Naive thymus-derived CD8-positive, alpha-beta T cell (primary cell): ENCODE measurements at places on chromosomes 3 and 15.

DNA sequence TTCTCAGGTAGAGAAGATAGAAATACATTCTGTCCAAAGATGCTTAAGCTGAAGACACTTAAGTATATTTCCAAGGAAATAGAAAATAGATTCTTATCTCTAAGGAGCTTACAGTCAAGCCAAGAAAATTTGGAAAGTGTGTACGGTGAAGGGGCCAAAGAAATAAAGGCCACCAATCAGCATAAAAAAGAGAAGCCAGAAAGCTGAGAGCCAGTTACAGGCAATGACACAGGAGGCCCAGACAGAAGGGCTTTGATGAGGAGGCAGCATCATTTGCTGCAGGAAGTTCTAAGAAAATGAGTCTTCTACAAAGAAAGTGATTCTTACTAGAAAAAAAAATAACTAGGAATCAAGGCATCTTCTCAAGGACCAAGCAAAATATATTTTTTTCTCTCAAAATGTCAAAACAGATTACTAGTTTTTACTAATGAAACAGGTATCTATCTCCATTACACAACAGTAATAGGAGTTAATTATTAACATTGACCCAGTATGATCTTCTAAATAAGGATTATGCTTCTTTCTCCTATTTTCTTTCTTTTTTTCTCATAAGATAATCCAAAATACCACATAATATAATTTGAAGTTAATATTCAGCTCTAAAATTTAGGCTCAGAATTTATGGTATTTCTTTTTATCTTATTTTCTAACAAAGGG lies 82.1 kb upstream of the PHLDB2 start:
- no peak overlapping the region for H3K27ac ChIP-seq
- H3K36me3 ChIP-seq, result no peaks in the 10 kb centered on the region
- H3K27me3 ChIP-seq, result no peaks in the 10 kb centered on the region
- no peaks in the 10 kb centered on the region for H3K4me1 ChIP-seq

DNA sequence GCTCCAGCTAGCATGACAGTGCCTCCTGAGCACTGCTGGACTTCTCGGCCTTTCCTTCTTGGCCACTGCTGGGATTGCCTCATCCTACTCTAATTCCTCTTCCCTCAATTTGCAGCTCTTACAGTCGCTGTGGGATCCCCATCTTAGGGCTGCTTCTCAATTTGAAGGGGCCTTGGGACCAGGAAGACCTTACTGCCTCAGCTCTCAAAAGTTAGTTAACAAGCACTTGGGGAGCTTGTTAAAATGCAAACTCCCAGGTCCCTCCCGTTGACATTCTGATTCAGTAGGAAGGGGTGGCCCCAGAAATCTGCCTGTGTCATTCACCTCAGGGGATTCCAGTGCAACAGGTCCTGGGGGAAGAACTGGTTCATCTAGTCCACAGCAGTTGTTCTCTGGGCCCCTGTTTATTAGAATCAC lies 14.8 kb downstream of the BDH1 start:
- H3K4me3 ChIP-seq, result no peak overlapping the region
- no peaks in the 10 kb centered on the region for H3K27me3 ChIP-seq
- H3K27ac ChIP-seq, result no peak overlapping the region

DNA sequence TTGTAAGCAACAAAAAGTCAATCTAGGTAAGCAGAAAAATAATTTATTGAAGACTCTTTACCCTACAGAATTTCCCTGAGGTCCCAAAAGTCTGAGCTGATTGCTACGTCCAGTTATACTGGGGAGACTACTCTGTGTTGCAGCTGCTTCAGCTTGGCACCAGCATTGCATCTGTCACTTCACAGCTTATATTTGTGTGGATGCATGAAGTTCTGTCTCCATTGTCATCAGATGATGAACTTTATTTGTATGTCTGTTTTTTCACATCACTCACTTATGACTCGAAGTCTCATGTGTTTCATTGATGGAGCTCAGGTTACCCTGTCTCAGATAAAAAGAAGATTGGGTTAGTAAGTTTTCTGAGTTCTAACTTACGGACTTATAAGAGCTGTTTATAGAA lies 75.3 kb upstream of the LRRFIP2 start:
- DNase-seq, result no peak
- H3K27ac ChIP-seq, result no peak overlapping the region
- peaks cover 39% of the 10 kb centered on the region for H3K36me3 ChIP-seq
- H3K4me3 ChIP-seq, result no peak overlapping the region
- H3K27me3 ChIP-seq, result no peaks in the 10 kb centered on the region
- H3K4me1 ChIP-seq, result peaks cover 63% of the 10 kb centered on the region

DNA sequence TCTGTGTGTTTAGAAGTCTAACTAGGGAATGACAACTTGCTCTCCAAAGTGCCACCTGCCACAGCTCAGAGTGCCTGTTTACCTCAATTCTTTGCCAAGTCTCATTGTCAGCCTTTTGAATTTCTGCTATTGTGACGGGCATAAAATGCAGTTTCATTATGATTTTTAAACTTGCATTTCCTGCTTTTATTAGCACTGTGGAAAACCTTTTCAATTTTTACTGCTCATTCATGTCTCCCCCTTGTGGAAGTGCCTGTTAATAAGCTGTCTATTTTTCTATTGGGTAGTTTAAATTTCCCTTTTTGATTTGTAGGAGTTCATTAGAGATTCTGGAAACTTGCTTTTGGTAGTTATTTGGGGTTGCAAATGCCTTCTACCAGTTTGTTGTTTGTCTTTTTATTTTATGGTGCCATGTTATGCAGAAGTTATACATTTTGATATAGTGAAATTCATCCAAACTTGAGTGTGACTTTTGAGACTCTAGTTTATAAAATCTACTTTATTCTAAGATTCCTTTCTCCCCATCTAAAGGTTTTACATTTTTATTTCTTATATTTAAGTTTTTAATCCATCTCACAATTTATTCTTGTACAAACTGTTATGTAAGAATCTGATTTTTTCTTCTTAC lies 53.9 kb upstream of the FRMD4B start:
- no peak for DNase-seq
- no peaks in the 10 kb centered on the region for H3K4me1 ChIP-seq
- no peak overlapping the region for H3K27ac ChIP-seq

GRCh38 chr3:159029306-159030026 lies 227.6 kb downstream of the MFSD1 start:
- no peak for DNase-seq
- no peaks in the 10 kb centered on the region for H3K36me3 ChIP-seq
- H3K4me3 ChIP-seq, result no peak overlapping the region
- H3K27me3 ChIP-seq, result no peaks in the 10 kb centered on the region

GRCh38 chr3:136281966-136282520 lies 31.9 kb downstream of the PCCB start:
- H3K4me1 ChIP-seq, result peaks cover 8% of the 10 kb centered on the region
- DNase-seq, result no peak
- no peaks in the 10 kb centered on the region for H3K27me3 ChIP-seq
- peaks cover 65% of the 10 kb centered on the region for H3K36me3 ChIP-seq
- H3K4me3 ChIP-seq, result no peak overlapping the region

DNA sequence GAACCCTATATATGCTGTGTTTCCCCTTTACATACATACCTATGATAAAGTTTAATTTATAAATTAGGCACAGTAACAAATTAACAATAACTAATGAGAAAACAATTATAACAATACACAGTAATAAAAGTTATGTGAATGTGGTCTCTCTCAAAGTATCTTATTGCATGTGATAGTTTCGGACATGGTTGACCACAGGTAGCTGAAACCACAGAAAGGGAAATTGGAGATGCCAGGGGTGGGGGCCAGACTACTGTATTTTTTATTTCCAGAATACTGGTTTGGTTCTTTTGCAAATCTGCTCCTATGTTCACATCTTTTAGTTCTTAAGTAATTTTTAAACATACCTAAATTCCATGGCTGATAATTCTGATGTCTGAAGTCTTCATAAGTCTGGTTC lies 40.7 kb downstream of the PTH1R start:
- H3K27me3 ChIP-seq, result no peaks in the 10 kb centered on the region
- no peak overlapping the region for H3K4me3 ChIP-seq
- peaks cover 61% of the 10 kb centered on the region for H3K36me3 ChIP-seq
- DNase-seq, result no peak
- H3K27ac ChIP-seq, result no peak overlapping the region
- H3K4me1 ChIP-seq, result peaks cover 11% of the 10 kb centered on the region

- no peaks in the 10 kb centered on the region for H3K4me1 ChIP-seq
- no peak overlapping the region for H3K4me3 ChIP-seq
- no peak overlapping the region for H3K27ac ChIP-seq
- no peaks in the 10 kb centered on the region for H3K27me3 ChIP-seq
These were observed 32.8 kb upstream of the SFMBT1 start for GRCh38 chr3:53078656-53079055.

DNA sequence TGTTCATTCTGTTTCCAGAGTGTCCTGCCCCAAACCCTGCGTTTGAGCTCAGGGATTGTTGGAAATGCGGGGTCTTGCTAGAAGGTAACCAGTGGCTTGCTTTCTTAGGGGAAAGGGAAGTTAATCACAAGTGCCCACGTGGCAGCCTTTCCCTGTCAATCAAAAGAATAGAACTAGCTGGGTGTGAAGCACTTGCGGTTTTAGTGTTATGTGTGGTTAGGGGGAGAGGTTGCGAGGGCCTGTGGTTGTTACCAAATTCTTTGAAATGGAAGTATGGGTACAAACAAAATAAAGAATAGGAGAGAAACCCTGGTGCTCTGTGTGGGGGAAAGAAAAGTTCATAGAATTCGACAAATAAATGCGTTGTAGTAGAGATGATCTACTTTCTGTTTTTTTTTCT lies 67.6 kb downstream of the FNDC3B start:
- peak; percentile 90 for DNase-seq
- H3K27me3 ChIP-seq, result no peaks in the 10 kb centered on the region

DNA sequence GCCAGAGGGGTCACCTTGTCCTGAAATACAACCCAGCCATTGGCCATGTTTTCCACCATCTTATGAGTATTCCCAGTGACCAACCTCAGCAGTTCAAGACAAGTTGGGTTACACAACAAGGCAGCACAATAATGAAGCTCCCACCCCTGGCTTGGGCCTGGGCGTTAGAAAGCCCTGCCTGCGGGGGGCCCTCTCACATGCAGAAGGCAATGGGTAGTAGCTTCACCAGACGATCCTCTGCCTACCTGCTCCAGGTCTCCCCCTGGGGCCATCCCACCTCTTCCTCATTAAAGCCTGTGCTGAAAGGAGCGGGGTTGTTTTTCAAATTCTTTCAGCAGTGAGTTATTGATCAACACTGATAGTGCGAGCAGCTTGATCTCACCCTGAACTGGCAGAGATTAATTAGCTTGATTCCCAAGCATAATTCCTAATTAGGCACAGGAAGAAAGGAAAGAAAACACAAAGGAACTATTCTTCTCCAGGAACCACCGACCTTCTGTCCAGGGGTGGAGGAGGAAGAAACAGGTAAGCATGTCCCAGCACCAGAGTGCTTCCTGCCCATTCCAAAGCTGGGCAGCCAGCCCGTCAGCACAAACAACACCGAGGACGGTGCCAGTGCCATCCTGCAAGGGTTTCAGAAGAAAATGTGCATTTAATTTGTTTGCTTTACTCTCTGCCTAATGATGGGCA lies 79.7 kb upstream of the CGNL1 start:
- no peak for DNase-seq
- peaks cover 6% of the 10 kb centered on the region for H3K4me1 ChIP-seq
- H3K36me3 ChIP-seq, result peaks cover 15% of the 10 kb centered on the region
- H3K4me3 ChIP-seq, result no peak overlapping the region

DNA sequence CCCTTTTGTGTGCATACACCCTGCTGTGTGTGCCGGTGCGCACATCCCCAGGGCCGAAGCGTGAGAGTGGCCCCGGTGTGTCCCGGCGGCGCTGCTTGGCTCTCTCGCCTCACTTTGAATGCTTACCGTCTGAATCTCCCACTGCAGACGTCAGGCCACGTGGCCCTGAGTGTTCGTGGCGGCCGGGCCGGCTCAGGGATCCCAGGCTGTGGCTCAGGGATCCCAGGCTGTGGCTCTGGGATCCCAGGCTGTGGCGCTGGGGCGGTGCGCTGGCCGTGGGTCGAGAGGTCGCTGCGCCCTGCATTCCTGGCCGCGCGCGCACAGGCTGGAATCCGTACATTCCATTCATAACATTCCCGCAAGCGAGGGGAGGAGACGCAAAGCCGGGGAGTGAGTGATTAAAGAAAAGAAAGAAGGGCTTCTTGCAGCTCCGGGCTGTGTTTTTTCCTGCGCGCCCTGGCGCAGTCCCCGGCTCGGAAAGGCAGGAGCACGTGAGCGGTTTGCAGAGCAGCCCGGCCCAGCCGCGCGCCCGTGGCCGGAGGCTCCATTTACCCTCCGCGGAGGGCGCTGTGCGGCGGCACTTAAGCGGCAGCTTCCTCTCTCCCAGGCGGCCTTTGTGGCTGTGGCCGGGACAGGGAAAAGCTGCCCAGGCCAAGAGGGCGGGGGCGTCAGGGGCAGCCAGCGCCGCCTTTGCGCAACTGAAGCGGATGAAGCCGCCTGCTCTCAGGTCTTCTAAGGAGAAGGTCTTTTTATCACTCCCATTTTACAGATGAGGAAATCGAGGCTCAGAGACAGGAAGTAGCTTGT lies 87.0 kb upstream of the ALDH1L1 start:
- H3K4me1 ChIP-seq, result no peaks in the 10 kb centered on the region
- no peak overlapping the region for H3K27ac ChIP-seq
- DNase-seq, result no peak
- H3K4me3 ChIP-seq, result no peak overlapping the region

DNA sequence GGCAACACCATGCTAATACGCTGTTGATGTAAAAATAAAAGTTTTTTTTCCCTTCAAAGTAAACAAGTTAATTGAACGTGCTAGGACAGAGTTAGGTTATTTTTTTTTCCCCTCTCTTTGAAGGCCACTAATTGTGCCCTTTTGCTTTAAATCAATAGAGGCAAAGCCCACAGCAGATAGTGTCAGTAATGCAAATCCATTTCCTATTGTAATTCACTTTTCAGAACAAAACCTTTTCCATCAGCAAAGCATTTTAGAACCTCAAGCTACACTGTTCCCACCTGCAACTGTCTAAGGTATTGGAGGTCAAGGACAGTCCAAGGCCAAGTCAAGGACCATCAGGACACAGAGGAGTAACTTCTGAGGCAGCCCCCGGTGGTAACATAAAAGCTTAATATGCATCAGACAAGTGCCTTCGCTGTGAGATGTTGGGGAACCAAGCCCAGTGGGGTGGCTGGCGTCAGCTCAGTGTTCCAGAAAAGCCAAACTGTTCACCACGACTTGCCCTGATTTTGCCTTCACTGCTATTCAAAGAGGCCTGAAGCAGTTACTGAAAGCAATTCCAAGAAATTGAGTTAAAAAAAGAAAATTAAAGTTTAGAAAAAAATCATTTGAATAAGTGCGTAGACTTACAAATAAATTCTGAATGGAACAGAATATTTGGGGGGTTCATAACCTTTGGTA lies 65.8 kb upstream of the ICE2 start:
- no peaks in the 10 kb centered on the region for H3K27me3 ChIP-seq
- peaks cover 97% of the 10 kb centered on the region for H3K4me1 ChIP-seq
- no peak overlapping the region for H3K4me3 ChIP-seq
- no peak for DNase-seq
- H3K36me3 ChIP-seq, result peaks cover 11% of the 10 kb centered on the region
- H3K27ac ChIP-seq, result no peak overlapping the region

DNA sequence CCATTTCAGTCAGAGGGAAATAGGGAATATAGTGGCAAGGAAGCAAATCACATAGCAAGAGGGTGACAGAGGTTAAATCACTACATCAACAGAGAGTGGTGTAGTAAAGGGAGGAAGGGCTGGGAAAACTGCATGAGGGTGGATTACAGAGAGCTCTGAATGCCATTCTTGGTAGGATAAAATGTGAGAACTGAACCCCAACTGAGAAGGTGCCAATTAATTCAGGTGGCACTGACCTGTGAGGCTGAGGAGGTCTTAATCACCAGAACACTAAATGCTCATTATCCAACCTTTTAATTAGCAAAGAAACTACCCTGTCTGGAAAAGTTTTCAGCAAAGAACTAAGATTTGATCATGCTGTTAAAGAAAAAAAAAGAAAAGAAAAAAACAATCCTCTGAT lies 202.7 kb downstream of the LRRN1 start:
- DNase-seq, result no peak
- peak overlapping the region; percentile 44 for H3K27ac ChIP-seq
- no peaks in the 10 kb centered on the region for H3K4me1 ChIP-seq
- no peak overlapping the region for H3K4me3 ChIP-seq
- H3K36me3 ChIP-seq, result peaks cover 4% of the 10 kb centered on the region
